Memory B cell (primary cell): ENCODE measurements at places on chromosomes 1 and 21.

GRCh38 chr1:119742202-119742601 lies 26.5 kb downstream of the HMGCS2 start:
- no peak for DNase-seq

GRCh38 chr1:21590934-21591333 lies 78.2 kb downstream of the RAP1GAP start:
- no peak for DNase-seq

GRCh38 chr1:12511128-12511484 lies 106.9 kb downstream of the DHRS3 start:
- no peak for DNase-seq

- no peak for DNase-seq
Observed at GRCh38 chr1:160891474-160891873, 6.5 kb upstream of the ITLN1 start.

GRCh38 chr1:3163356-3163755 lies 94.4 kb downstream of the PRDM16 start:
- no peak for DNase-seq

DNA sequence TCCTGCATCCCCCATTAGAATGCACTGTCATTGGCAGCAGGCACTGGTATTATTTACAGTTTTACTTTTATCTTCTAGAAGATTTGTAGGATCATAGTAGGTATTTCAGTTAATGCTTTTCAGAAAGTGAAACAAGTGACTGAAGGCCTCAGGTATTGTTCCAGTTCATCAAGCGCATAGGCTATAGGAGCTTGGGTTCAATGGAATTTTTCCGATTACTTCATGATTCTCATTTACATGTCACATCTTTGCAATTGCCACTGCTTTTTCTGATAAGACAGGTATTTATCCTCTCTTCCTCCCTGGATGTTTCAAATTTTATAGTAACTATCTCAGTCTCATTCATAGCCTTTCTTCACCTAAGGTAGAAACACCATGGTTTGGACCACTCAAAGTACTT lies 161.3 kb downstream of the NTPCR start:
- no peak for DNase-seq

DNA sequence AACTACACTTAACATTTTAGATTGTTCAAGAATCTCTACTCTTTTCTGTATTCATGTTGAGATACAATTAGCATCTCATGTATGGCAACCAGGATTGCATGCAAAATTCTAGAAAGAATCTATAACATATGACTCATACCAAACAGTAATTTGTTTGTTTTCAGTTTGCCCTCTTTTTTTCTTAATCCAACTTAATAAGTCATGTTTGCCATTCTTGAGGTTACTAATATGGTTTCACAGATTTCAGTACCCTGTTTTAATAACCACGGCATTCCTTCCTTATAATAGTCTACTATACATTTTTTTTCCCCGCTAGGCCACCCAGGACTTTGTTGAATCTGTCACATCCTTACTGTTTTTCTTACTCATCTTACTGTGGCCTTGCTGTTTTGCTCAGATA lies 140.8 kb downstream of the FMN2 start:
- DNase-seq = no peak

DNA sequence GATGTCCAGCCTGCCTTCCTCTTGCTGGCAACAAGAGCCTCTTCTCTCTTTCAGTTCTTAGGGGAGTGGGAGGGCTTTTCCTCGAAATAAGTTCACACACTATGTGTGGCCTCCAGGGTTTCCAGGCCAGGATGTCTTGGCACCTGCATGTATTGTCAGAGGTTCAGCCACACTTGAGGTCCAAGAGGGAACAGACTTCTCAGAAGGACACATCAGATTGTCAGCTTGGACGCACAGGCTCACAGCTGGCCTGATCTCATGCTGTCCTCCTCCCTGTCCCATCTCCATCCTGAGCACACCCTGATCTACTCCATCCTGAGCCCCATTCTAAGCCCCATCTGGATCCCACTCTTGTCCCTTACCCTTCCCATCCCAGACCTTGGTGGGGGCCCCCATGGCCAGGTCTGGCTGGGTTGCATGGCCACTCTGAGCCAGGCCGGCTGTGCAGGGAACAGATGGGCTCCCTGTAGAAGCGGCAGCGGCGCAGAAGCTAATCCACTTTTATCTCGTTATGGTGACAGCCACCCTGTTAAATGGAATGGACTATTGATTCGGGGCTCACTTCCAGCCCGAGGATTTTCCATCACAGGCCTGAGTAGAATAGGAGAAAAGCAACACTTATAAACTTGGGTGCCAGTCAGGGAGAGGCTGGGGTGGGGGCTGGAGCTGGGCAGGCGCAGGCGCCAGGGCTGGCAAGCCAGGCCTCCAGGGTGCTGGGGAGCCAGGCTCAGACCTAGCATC lies 85.1 kb upstream of the CSF3R start:
- no peak for DNase-seq

DNA sequence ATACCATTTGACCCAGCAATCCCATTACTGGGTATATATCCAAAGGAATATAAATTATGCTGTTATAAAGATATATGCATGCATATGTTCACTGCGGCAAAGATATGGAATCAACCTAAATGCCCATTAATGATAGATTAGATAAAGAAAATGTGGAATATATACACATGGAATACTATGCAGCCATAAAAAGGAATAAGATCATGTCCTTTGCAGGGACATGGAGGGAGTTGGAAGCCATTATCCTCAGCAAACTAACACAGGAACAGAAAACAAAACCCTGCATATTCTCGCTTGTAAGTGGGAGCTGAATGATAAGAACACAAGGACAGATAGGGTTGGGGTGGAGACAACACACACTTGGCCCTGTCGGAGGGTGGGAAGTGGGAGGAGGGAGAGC lies 19.8 kb upstream of the REG4 start:
- no peak for DNase-seq

- no peak for DNase-seq
Observed at GRCh38 chr1:206025283-206025820, 1.7 kb upstream of the CTSE start.
